Activated CD4-positive, alpha-beta T cell treated with anti-CD3 and anti-CD28 coated beads, Interleukin-2, Interleukin-6, amounts not matched to agents 100 ng/mL and 50 ng/mL, durations not matched to agents 16 hours and 8 hours (primary cell): ENCODE measurements at places on chromosomes 6 and 20.

DNA sequence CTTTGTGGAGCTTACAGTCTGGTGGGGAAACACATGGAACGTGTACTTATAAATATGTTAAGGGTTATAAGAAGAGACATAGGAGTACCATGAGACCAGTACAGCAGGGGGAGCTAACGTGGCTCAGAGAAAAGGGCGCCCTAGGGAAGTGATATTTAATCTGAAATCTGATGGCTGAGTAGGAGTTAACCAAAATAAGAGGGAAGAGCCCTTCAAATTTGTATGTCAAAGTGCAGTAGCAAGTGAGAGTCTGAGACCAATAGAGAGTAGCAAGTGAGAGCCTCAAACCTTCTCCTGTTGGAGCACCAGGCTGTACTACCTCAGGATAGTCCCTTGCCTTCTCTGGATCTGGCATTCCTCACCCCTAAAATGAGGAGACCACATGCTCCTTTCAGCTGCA, 6.1 kb upstream of the PKIG start:
- DNase-seq: no peak

GRCh38 chr20:33411242-33411641, 9.9 kb upstream of the CDK5RAP1 start:
- no peak for DNase-seq

- DNase-seq: no peak
These were observed 41.0 kb downstream of the NINL start for GRCh38 chr20:25544311-25544710.

- DNase-seq: no peak
These were observed 199.2 kb upstream of the SUPT3H start for GRCh38 chr6:45576648-45577624.

- DNase-seq: no peak
These were observed 161.4 kb downstream of the C6orf58 start for GRCh38 chr6:127738423-127738822.

DNA sequence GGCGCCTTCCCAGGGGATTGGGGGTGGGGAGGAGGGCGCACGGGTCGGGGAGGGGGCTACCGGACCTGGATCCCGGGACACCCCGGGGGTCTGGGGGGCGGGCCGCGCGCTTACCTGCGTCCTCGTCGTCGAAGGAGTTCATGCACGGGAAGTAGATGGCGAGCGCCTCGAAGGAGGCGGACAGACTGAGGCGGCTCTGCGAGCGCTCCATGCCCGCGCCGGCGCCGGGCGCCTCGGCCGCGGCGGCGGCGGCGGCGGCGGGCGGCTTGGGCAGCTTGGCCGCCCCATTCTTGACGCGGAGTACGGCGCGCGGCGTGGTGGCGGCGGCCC, 320 bp downstream of the RIMS4 start:
- DNase-seq: no peak
